MM.1S (cell line): ENCODE measurements at places on chromosomes 1 and 21.

- no peak for DNase-seq
These were observed 697.8 kb downstream of the LRRIQ3 start for GRCh38 chr1:73500154-73500553.

DNA sequence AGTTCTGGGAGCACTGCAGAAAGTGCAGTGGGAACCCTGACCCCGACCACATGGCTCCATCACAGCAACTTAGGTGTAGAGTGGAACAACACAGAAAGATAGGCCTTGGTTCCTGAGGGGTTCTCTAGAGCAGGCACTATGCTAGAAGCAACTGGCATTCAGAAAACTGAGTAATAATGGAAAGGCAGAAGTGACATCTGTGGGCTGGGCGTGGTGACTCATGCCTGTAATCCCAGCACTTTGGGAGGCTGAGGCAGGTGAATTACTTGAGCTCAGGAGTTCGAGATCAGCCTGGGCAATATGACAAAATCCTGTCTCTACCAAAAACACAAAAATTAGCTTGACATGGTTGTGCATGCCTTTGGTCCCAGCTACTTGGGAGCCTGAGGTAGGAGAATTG is 5.3 kb downstream of the MRPS15 start:
- no peak for DNase-seq

DNA sequence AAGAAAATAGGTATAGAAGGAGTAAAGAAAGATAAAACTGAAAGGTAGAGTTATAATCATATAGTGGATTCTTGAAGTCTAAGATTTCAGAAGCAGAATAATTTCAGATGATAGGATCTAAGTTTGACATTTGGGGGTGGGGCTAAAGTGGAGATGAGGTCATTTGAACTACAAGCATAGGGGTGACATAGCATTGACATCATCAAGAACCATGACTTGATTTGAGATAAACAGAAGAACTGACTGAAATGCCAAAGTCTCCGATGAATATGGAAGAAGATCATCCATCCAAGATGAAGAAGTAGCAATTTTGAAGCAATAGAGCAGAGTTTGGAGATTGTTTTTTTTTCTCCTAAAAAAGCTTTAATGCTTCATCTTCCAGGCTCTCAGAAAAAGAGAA is 122.3 kb downstream of the MACF1 start:
- DNase-seq, result no peak

- no peak for DNase-seq
These were observed 146.1 kb upstream of the ADGRL2 start for GRCh38 chr1:81654657-81655056.

GRCh38 chr1:248834343-248834940 is 3.6 kb upstream of the ZNF672 start:
- no peak for DNase-seq

DNA sequence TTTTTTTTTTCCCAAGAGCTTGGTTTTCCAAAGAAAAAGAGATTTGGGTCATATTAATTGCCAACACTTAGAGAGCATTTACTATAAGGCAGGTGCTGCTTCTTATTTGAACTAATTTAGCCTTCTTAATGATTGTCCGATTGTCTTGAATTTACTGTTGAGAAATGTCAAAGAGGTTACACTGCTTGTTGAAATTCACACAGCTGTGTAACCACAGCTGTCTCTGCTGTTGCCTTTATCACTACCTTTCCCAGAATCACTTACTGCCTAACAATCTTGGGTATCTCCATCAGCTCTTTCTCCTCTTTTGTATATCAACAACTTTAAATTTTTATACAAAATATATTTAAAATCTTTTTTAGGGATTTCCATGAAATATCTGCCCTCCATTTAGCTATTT is 115.6 kb downstream of the UCHL5 start:
- DNase-seq, result no peak

GRCh38 chr1:5905436-5905835 is 86.8 kb downstream of the NPHP4 start:
- no peak for DNase-seq
